ENCODE measurements at places on chromosomes 3 and 15.
A peak's percentile ranks its signal among the peaks of the same experiment; 100 is the strongest.

DNA sequence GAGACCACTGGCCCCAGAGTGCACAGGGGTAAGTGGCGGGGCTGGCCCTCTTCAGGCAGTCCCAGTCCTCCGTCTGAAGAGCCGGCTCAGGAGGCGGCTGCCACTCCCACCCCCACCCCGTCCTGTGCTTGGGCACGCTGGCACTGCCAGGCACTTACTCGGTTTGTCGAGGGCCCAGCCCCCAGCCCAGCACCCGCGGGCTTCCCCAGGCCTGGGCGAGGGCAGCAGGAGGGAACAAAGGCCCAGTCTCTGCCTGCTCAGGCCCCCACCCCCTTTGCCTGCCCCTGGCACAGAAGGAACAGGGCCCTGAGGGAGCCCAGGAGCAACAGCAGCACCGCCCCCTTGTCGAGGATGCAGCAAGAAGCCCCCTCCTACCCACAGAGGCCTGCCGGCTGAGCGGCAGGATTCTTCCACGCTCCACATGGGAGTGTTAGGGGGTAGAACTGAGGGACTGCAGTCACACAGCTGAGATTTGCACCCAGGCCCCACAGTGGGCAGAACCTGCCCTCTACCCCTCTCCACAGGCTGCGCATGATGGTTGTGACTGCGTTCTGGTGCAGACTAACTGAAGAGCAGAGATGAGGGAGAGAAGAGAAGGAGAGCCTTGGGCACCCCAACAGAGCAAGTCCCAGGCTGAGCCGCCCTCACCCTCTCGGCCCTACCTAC, 8.9 kb downstream of the DUSP7 start:
- no peak for DNase-seq

- DNase-seq, result no peak
These were observed 5.4 kb upstream of the TBC1D21 start for GRCh38 chr15:73867956-73868355.

DNA sequence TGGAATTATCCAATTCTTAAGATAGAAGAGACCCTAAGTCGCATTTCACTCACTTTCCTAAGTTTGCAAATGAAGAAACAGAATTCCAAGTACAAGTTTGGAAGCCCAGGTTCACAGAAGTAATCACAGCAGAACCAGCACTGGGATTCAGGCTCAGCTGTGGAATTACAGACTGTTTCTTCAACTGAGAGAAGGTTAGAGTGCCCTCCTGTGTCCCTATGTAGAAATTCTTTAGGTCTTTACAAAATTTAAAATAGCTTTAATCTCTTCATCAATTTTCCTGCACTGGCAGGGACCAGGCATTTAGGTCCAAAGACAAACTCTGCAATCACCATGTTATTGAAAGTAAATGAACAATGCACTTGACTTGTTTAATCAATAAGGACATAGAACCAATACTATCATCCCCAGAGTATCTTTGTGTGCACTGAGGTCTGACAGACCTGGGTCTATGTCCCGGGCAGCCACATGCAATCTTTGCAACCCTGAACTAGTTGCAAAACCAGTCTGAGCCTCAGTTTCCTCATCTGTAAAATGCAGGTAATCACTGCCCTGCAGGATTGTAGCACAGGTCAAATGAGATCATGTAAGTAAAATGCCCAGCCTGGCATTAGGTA, 96.3 kb upstream of the ZBED2 start:
- peak; percentile 14 for DNase-seq

DNA sequence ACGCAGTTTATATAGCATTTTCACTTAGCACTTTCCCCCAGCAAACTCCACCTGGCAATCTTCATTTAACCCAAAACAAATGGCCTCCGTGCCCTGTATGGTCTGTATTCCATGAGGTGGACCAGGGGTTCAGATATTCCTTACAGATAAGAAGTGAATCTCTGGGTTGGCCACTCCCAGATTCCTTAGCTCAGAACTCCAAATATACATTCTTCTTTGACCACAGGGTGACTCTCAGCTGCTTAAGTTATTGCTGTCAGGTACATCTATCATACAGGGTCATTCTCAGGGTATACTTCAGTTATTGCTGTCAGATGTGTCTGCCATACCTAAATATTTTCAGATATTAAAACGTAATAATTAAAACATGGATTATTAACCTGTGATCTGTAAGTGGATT, 229.8 kb downstream of the TBL1XR1 start:
- DNase-seq, result no peak

DNA sequence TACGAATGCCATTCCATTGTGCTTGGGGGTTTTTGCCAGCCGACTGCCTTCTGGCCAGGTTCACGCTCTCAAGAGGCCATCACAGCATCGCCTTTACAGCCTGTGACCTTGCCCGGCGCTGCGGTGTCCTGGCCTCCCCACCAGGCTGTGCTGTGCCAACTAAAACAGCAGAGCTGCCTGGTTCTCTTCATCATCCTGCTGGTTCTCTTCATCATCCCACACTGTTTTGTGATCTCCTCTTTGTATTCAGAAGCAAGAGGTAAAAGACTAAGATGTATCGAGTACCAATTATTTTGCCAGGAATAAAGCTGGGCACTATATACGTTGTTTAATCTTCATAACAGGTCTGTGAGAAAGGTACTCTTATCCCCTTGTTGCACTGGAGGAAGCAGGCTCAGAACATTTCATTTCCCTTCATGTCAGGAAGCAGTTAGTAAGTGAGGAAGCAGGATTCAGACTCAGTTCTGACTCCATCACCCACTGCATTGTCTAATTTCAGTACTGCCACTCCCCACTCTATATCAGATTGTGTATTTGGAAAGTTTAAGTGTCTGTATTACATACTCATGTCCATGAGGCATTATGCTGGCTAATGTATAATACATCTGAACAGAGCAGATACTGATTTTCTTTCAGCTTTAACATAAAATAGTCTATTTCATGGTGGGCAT, 92.7 kb downstream of the LRRC28 start:
- DNase-seq, result no peak

DNA sequence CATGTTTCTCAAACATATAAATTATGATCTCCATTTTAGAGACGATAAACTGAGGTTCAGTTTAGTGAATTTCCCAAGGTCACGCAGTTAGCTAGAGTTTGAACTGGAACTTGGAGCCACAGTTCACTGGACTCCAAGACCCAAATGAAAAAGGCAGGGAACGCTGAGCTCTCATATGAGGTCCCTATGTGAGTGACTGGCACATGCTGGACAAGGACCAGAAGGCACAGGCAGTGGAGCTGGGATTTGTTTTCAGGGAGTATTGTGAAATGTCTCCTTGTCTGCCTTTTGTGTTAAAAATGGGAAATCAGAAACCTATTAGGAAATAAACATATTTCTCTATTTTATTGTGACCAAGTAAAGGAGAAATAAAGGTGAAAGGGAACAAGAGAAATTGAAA, 63.5 kb downstream of the MESD start:
- DNase-seq, result no peak

DNA sequence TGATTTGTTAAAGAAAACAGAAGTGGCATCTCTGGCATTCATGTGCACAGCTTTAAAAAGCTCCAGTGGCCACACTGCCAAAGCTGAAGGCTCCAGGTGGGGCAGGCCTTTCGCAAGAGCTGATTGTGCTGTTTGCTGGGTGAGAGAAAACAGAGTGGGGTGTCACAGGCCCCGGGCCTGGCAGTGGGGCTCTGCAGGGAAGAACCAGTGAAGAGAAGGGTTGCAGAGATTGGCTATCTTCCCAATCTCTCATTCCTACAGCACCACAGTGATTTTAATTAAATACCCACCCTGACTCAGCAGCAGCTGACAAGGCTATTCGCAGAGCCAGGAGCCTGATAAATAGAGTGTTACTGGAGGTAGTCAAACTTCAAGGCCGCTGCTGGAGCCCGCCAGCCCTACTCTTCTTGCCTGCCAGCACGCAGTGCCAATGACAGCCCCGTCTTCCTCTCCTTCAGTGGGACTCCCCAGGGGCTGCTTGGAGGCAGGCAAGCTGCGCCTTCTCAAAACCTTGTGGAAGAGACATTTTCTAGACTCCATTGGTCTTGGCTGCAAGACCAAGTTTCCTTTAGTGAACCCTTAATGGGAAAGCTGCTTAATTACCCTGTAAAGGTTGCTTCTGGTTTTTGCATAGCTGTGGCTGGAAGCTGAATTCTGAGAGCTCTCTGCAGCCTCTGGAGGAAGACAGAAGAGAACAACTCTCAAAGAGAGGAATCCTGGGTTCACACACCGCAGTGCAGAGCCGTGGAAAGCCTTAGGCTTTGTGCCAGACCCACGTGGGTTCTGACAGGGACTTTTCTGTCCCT, 225.8 kb upstream of the SLCO3A1 start:
- no peak for DNase-seq

- DNase-seq, result no peak
These were observed 18.2 kb downstream of the DNAJB8 start for GRCh38 chr3:128448491-128448890.

GRCh38 chr3:16741103-16741758, 136.0 kb upstream of the DAZL start:
- no peak for DNase-seq

GRCh38 chr15:67941648-67942310, 101.9 kb upstream of the RNU6-1 start:
- DNase-seq, result no peak

GRCh38 chr3:171526869-171527268, 66.7 kb upstream of the TNIK start:
- DNase-seq, result no peak

- no peak for DNase-seq
These were observed 40.5 kb downstream of the SST start for GRCh38 chr3:187629711-187630110.

DNA sequence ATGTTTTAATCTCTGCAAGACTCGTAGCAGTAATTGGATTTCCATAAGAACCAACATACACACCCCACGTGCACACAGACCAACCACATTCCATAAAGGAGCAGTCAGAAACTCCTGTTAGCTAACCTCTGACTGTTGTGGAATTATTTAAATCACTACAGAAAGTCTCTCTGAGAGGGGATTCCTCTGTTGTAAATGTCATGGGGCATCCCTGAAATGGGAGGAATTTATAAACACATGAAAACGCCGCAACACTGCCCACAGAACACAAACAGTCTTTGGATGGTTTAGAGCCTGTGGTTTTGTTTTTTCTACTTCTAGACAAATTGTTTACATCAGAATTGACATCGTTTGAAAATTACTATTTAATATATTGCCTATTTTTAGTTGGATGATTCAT, 740.1 kb upstream of the GRM7 start:
- no peak for DNase-seq

DNA sequence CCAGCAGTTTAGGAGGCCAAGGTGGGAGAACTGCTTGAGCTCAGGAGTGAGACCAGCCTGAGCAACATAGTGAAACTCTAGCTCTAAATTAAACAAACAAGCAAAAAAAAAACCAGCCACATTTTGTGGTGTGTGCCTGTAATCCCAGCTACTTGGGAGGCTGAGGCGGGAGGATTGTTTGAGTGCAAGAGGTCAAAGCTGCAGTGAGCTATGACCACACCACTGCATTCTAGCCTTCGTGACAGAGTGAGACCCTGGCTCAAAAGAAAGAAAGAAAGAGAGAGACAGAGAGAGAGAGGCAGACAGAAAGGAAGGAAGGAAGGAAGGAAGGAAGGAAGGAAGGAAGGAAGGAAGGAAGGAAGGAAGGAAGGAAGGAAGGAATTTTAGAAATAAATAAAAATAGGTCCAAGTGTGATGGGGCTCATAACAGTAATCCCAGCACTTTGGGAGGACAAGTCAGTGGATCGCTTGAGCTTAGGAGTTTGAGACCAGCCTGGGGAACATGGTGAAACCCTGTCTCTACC, 38.7 kb upstream of the LRIG1 start:
- no peak for DNase-seq

DNA sequence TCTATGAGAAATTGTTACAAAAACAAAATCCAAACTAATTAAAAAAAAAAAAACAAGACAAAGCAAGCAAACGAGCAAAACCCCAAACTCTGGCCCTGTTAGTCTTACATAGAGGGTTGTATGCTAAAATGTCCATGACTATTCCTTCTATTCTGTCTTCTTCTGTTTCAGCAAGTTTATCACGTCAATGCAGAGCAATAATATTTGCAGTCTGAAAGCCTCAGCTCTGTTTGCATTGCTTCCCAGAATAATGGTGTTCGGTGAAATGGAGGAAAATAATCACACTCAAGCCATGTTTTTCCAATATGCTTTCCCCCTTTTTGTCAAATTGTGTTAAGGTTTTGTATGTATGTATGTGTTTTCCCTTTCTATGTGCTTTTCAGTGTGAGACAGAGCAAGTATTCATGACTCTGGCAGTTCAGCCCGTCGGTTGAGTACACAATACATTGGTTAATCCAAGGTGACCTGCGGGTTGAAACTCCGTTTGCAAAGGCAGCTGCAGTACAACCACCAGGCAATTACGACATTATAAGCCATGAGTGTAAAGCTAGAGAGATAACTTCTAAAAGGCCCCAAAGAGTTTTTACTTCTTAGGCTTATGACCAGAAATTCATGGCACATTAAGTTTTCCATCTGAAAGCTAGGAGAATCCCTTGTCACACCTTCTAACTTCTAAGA, 34.9 kb upstream of the MAGI1 start:
- DNase-seq, result no peak
